Esophagus squamous epithelium (tissue), 5 donors: ENCODE measurements at places on chromosomes 16 and 17.

DNA sequence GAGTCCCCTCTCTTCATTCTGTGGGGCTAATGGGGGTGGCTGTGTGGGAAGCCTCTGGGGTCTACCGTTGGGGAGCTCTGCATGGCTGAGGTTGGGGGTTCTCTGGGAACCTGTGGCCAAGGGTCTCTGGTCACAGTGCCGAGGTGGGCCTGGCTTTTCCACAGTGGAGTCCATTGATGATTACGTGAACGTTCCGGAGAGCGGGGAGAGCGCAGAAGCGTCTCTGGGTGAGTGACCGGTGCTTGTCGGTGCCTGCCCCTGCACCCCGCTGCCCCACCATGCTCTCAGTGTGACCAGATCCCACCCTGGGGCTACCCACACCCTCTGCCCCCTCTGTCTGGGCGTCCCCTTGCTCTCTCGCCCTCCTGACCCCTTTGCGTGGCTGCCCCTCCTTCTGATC is 4.5 kb downstream of the LAT start:
- no peak for DNase-seq

- DNase-seq = no peak
These were observed 953.5 kb downstream of the CDH11 start for GRCh38 chr16:64168371-64168770.

DNA sequence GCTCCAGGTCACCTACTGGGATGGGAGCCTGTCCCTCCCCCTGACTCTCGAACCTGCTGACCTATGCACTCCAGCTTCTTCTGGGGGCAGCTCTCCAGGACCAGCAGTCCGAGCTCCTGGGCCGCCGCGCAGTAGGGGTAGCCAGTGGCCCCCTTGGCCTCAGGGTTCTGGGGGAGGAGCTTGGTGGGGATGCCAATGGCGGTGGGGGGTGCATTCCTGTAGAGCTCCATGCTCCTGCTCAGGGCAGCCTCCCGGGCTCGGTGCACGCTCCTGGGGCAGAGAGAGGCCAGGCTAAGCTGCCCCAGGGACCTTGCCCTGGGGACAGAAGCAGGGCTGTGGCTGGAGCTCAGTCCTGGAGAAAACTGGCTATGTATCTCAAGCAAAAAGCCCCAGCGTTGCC is 7.7 kb upstream of the SPATA2L start:
- no peak for DNase-seq

DNA sequence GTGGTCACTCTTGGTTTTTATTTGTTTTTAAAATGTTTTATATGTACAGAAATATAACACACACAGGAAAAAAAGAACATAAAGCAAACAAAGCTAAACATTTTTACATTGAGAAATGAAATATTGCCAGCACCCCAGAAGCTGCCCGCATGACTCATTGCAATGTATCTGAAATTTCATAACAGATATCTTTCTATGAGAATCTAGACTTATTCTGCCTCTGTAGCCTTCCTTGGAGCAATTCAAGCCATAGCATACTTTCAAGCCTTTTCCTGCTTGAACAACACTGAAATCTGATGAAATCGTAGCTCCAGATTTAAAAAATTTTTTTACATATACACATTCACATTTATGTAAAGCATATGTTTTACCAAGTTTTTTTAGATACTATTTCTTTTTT is 86.9 kb downstream of the RBBP6 start:
- no peak for DNase-seq

- no peak for DNase-seq
These were observed 45.9 kb downstream of the ABAT start for GRCh38 chr16:8720080-8720966.
